ENCODE measurements at places on chromosomes 1 and 21.

GRCh38 chr1:237583270-237583669, 307.5 kb downstream of the ZP4 start:
- DNase-seq, result no peak

- no peak for DNase-seq
Observed at GRCh38 chr1:8077120-8077573, 51.0 kb upstream of the ERRFI1 start.

DNA sequence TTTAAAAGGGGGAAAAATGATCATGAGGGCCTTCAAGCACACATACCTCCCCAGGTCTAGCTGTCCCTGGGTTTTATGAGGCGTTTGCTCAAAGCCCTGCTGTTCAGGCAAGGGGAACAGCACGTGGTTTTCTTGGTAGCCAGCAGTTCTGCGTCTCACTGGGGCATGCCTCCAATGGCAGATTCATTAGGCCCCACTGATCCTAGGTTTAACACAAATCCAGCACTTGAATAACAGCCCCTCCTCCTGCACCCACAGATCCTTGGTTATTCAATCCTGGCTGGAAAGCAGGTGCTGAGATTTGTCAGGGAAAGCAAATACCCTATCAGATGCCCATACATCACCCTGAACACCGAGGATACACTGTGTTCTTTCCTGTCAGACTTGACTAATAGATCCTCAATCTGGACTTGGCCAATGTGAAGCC, 106.4 kb downstream of the ZC3H11B start:
- DNase-seq, result no peak

GRCh38 chr1:107535091-107535490, 394.3 kb downstream of the NTNG1 start:
- no peak for DNase-seq

- DNase-seq, result no peak
Observed at GRCh38 chr1:105492921-105493320, 1563.6 kb upstream of the PRMT6 start.

- no peak for DNase-seq
Observed at GRCh38 chr1:38475624-38476005, 384.0 kb downstream of the RRAGC start.

- DNase-seq, result no peak
Observed at GRCh38 chr1:160097151-160097910, 1.1 kb downstream of the IGSF8 start.

DNA sequence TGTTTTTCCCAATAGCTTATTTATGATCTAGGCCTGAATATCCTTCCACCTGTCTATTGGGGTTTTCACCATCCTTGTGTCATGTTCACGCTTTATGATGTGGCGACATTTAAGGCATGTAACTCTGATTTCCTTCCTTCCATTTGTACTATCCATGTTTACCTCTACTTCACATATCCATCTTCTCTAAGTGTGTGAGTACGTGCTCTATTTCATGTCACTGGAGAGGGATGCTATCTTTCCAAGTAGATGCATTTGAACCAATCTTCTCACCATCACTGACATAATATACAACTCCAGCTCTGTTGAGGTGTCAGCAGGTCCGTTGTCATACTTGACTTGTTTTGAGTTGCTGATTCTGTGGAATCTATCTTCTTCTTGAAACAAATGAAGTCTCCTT, 283.2 kb downstream of the PTBP2 start:
- DNase-seq, result no peak

DNA sequence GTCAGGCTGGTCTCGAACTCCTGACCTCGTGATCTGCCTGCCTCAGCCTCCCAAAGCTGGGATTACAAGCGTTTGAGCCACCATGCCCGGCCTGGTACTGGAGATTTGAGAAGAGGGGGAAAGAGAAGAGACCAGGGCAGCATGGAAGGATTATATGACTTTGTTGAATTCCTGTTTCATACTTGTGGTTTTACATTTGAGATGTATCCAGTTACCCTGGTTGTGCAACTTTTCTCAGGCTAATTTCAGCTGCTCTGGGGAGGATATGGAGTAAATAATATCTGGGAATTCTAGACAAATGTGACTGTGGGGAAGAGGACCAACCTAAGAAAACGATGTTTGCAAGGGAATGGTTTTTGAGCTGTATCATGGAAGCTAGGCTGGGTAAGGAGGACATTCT, 89.5 kb upstream of the GREM2 start:
- DNase-seq, result no peak

GRCh38 chr1:98028800-98029199, 108.0 kb upstream of the DPYD start:
- no peak for DNase-seq

DNA sequence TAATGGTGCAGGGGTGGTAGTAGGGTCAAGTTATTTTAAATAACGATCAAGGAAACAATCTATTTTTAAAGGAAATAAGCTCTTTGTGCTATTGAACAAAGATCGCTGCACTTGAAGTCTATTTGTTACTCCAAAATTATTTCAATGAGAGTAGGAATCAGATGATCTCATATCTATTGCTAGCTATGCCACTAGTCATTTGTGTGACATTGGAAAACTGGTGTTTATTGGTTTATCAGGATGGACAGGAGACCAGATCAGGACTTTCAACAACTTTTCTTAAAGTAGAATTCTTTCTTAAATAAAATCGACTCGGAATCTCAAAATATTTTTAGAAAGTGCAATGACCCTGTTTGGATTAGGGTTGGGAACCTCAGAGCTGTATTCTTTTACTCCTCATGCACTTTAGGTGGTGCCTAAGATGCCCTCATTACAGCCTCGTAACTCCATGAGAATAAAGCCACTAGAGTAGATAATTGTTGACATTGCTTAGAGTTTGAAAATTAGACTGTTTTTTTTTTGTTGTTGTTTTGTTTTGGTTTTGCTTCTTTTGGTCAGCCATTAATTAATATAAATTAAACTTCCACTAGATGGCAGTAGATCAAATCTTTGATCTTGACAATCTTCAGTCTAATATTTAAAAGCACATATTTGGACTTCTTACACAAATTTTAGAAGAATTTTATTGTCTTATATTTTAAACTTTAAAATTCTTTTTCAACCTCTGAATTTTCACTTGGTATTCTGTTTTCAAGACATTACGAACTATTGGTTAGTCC, 352.4 kb downstream of the USP25 start:
- no peak for DNase-seq

DNA sequence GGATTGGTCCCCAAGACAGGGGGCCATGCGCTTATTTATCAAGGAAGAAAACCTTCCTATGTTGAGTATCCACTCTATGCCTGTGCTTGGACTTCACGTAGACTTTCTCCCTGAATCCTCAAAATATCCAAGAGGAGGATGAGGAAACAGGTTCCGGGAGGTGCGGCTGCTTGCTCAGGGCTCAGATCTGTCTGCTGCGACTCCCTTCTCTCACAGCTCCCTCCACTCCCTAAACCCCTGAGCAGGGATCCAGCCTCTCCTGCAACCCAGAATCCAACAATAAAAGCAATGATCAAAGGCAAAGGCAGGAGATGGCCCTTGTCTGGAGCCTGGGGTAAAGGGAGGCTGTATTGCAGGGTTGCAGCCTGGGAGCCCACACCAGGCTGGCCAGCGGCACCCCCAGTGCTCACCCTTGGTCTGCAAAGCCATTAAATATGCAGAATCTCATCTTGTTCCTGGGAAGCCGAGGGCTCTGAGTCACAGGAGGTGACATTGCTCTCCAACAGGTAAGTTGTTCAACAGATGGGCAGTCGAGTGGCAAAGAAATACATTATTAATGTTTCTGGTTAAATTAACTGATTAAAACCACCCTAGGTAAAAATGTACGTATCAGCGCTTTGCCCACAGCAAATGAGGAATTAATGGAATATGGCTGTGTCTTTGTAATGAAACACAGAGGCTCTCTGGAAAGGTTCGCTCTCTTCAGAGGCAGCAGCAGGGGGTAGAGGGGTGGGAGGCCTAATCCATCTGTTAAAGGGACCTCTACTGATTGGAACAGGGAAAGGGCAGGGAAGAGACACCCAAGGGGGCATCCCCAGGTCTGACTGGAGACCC, 111.5 kb downstream of the GRIK3 start:
- DNase-seq, result no peak

GRCh38 chr1:167762061-167762746, 40.4 kb downstream of the MPZL1 start:
- DNase-seq, result no peak

GRCh38 chr1:57142999-57143398, 177.2 kb upstream of the C8B start:
- DNase-seq, result no peak

GRCh38 chr1:3053986-3054385, 15.0 kb upstream of the PRDM16 start:
- DNase-seq, result no peak

DNA sequence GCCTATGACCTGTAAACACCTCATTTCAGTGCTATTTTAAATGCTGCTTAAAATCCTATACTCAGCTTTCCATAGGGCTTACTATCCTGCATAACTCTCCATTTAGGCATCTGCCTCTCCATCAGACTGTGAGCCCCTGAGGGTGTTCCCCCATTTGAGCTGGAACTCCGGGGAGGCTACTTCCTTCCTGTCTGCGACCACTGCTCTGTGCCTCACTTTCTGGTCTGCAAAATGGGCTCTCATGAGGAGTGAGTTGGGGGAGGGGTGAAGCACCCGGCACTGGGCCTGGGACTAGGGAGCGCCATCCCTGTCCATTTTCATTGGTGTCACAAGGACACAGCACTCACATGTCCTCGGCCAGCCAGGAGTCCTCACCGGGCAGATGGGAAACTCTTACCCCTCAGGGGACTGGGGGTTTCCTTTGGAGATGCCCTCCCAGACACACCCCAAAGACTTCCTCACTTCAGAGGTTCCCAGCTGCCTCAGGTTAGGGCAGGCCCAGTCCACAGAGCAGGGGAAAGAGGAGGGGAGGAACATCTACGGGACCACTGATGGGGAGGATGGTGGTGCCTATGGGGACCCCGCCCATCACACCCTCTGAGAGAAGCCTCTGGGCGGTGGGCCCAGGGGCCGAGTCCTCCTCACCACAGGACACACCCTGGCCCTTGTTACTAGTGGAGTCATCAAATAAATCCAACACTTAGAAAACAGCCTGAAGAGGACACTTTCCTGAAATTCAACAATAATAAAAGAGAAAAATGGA, 134.9 kb downstream of the MATN1 start:
- no peak for DNase-seq

GRCh38 chr21:32484706-32485380, 72.3 kb downstream of the EVA1C start:
- DNase-seq, result no peak

GRCh38 chr1:54882519-54882918, 4.5 kb downstream of the DHCR24 start:
- DNase-seq, result no peak

- no peak for DNase-seq
Observed at GRCh38 chr1:14969006-14969405, 184.5 kb upstream of the TMEM51 start.

- DNase-seq, result no peak
Observed at GRCh38 chr21:35024513-35024912, 24.6 kb downstream of the RUNX1 start.

DNA sequence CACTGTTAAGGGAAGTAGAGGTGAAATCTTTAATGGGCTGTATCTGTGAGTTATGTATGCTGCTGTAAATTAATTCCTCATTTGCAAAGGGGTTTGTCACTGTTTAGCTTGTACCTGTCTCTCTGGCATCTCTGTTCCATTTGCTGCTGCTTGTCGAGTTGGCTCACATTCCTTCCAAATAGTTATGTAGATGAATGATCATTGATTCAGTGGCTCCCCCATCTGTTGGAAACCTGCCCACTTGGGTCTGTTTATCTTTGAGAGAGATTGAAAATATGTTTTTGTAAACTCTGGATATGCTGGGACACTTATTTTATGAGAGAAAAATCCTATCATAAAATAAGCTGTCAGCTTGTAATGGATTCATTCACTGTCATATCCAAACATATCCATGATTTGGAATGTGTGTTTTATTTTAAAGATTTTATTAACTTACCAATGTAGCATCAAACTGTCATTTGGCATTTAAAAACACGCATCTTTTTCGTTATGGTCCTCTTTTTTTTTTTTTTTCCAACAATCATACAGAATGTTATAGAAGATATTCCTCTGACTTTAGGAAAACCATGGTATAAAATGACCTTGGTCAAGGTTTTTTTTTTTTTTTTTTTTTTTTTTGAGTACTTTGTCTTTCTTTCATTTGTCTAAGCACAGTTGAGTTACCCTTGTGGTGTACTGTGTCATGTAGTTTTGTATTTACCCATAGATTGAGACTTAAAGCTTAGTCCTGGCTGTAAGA, 3.5 kb downstream of the RYR2 start:
- DNase-seq, result no peak

DNA sequence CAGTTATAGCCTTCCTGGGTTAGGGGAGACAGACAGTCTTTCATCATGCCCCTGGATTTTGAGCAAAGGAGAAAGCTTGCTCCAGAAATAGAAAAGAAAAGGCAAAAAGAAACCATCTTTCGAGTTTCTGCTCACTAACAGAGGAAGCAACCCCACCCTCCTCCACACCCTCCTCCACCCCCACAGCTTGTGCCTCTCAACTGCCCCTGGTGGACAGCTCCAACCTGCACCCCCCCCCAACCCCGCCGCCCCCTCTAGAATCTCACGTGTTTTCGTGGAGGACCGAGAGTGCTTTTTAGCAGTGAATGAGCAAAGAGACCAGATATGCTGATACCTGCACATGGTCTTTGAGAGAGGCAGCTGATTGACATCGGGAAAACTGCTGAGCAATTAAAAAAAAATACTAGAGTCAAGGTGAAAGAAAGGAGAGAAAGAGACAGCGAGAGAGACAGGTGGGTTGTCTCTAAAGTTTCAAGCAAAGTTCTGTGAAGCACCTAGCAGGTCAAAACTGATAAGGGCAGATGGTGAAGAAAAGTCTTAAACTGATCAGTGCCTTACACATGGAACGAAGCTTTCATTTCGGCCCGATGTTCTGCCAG, 358.3 kb downstream of the KIF26B start:
- no peak for DNase-seq

DNA sequence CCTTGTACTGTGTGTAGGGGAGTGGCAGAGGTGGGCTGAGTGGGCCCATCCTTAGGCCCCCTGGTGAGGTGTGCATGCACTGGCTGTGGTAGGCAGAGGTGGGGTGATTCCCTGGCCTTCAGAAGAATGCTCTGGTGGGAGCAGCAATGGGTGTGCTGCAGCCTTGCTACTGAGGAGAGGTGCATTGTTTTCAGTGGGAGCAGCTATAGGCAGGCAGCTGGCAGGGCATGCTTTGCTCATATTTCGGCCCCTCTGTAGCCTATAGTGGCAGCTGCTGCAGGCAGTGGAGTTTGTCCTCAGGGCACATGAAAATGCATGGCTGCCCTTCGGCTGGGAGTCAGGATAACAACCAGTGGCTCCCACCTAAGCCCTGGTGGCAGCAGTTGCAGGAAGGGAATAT, 10.1 kb upstream of the KCTD3 start:
- DNase-seq, result no peak

- DNase-seq, result no peak
Observed at GRCh38 chr1:114390960-114391359, 120.0 kb downstream of the TRIM33 start.

GRCh38 chr1:53310847-53311681, 16.8 kb downstream of the LRP8 start:
- no peak for DNase-seq

GRCh38 chr1:175163702-175164101, 28.9 kb downstream of the KIAA0040 start:
- no peak for DNase-seq

- no peak for DNase-seq
Observed at GRCh38 chr1:113899111-113899510, 5.5 kb downstream of the AP4B1 start.
